Skeletal muscle cell (primary cell): ENCODE measurements at places on chromosomes 2 and 18.

DNA sequence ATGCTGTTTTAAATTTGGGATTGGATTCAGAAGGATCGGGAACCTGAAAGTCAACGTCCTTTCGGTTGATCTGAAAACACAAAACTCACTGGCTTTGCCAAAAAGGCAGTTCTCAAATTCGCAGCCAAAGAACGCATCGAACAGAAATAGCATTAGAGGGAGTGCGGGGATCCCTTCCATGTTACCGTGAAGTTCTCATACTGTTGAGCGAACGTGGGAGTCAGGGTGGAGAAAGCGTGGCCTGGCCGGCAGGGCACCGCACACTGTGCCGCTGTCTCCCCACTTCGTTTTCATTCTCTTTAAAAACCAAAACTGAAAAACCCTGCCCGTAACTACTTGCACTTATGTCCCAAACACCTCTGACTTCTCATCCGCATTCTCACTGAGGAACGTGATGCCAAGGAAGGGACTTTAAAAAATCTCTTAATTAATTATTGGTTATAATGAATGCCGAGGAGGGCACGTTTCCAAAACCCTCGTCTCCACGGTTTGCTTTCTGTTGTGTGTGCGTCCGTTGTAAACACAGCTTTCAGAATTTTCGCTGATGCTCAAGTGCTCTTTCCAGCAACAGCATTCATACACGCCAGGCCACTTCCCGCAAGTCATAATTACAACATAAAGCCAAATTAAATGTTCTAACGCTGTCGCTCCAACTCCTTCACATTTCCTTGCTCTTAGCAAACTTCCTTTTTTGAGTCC is 60.9 kb upstream of the TWIST2 start:
- DNase-seq: no peak

GRCh38 chr2:44969936-44970335 is 28.4 kb downstream of the SIX3 start:
- no peak for DNase-seq

- no peak for DNase-seq
Measured at GRCh38 chr18:2827061-2827460, 19.7 kb upstream of the EMILIN2 start.

- no peak for DNase-seq
Measured at GRCh38 chr2:58638256-58638805, 397.2 kb upstream of the FANCL start.

- no peak for DNase-seq
Measured at GRCh38 chr18:3411854-3412268, 38.1 kb upstream of the TGIF1 start.

- no peak for DNase-seq
Measured at GRCh38 chr2:8589721-8590120, 92.1 kb upstream of the ID2 start.

DNA sequence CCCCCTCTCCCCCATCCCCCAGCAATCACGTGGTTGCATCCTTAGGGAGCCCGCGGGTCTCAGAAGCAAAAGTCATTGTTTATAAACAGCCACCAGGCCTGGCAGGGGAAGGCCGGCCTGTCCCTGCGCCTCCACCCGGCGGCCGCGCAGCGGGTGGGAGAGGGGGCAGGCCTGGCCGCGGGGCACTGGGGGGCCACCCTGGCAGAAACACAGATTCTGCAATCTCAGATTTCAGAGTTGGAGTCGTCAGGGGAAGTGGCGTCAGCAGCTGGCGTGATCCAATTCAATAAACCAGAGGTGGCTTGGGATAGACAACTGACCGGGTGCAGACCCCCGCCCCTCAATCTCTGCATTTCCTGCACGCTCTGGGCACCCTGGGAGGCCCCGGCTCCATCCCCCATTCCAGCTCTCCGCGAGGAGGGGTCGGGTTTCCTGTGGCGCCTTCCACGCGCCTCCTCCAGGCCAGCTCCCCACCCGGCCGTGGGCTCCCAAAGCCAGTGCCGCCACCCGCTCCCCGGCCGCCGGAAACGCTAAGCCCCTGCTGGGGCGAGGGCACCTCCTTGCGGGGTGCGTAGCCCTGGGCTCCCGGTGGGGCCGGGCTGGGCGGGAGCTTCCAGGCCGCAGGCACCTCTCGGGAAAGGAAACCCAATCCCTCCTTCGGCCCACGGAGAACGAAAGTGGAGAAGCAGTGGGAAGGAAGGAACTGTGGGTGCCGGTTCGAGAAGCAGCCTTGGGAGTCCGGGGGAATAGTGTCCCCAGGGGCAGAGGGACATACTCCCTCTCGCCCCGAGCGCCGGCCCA is 1.1 kb downstream of the BIN1 start:
- DNase-seq: no peak

- DNase-seq: no peak
Measured at GRCh38 chr2:240350696-240351087, 84.8 kb upstream of the GPC1 start.

DNA sequence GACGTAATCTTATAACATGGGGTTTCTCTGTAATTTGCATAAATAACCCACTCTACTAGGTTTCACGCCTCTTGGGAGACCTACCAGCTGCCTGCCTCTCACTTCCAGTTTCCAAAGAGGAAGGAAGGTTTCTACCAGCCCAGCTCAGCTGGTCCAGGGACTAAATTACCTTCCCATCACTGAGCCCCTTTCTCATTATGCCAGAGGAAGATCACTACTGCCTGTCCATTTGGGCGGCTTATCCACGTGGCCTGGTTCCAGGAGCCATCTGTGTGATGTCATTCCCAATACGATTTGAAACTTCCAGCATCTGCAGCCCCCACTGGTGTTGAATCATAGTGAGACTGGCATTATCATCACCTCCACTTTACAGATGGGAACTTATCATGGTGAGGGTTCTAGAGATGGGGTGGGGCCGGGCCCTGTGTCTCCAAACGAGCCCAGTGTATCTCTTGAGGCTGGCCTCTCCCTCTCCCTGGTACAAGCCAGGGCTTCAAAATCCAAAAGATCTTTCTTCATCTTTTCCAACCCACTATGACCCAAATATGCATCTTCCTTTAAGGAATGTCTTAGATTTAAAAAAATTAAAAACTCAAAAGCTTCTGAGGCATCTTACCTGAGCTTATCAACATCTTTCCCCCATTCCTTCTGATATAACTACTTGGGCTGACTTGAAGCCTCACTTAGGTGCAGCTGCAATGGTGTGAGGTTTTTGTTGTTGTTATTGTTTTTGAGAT is 140.8 kb downstream of the DDX1 start:
- DNase-seq: no peak

DNA sequence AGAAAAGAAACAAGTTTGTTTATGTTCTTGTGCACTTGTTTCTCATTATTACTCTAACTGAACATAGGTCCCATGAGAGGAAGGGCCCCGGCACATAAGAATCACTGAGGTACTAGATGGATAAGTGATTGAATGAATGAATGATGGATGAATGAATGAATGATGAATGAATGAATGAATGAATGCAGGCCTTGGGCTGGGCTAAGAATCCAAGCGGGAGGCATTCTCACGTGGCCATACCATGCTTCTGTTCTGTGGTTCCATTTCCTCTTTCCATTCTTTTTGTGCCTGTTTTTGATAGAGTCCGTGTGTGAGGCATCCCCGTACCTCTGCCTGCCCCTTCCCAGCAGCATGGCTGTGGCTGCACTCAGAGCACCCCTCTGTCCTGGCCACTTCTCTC is 94.8 kb downstream of the SH3BP4 start:
- no peak for DNase-seq

DNA sequence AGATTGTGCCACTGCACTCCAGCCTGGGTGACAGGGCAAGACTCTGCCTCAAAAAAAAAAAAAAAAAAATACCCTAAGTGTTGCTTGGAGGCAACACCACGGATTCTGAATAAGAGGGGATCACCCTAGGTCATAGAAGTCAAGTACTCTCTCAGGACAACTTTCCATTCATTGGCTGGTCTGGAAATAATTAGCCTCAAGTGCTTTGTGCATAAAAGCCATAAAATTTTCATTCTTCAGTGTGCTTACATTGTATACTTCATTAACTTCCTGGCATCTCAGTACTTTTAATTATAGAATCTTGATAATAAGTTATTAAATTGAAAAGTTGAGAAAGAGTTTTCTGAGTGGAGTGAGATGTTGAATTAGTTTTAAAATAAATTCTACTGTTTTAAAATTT is 876.1 kb upstream of the FAM98A start:
- DNase-seq: no peak

- DNase-seq: no peak
Measured at GRCh38 chr2:111164078-111164477, 43.4 kb downstream of the BCL2L11 start.
